ENCODE measurements at places on chromosomes 13 and 19. TPM values are rescaled to one million over a fixed set of nuclear protein-coding genes. Genes with fewer than 3 reads are reported as not detected.

The ZSCAN22 gene
- 3.5 TPM for total RNA-seq

DNA sequence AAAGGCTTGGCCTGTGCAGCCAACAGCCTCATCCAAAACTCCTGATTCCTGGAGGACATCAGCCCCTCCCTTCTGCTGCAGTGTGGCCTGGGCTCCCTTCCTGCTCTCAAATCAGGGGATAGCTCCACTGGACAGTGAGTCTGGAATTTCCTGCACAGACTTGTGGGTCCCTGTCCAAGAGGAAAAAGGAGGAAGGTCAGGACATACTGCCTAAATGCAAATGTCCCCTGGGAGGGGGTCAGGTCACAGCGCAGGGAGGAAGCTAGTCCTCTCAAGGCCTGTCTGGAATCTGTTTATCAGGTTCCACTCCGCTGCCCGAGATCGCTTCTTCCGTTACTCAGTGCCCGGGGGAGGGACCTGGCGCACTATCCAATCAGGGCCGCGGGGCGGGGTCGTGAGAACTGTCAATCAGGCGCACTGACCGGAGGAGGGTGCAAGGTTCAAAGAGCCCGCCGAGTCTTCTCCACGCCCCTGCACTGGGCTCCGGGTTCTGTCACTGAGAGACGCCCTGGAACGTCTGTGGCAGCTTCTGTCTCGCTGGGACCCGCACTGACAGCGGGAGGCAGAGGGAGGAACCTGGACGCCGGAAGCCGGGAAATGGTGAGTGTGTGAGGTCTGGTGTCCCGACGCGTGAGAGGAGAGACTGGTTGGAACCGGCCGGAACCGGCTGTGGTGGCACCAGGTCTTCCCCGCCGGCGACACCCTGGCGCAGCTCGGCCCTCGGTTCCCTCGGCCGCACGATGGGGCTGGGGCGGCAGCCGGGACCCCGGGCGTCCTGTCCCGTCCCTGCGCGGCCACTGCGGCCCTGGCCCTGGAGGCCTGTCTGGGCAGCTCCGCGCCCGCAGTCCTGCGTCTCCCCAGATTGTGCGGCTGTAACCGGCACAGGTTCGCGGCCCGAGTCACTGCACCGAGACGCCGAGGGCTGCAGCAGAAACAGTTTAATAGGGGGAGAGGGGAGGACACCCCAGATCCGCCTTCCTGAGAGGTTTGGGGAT, at the start of gene ZNF441:
Gene ZNF441 (plus strand): TSS at position 404 of the 995 bp plus-strand sequence. CDS start 194 bp downstream, at position 598.
- DNase-seq = peak; percentile 98

The TEX101 gene
- not detected for total RNA-seq

GRCh38 chr19:16581145-16581970, 9.1 kb upstream of the SLC35E1 start:
- peak; percentile 81 for DNase-seq

DNA sequence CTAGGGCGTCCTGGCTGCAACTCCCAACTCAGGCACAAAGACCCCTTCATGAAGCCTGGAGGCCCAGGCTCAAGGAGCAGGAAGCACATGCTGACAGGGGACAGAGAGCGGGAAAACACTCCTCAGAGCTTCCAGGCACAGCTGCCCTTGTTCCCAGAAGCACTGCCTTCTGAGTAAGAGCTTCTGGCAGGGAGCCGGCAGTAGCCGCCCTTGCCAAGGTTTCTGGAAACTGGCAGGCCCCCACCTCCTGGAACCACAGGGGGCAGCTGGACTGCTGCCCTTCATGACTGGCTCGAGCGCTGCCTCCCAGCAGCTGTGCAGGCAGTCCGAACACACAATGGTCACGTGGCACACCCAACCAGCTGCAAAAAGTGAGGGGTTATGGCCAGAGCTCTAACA, 33.6 kb upstream of the EPHX3 start:
- DNase-seq = peak; percentile 99

GRCh38 chr19:9966448-9966847, 30.1 kb upstream of the OLFM2 start:
- DNase-seq = no peak

The PROZ gene
- total RNA-seq = not detected

- DNase-seq = peak; percentile 96
These were observed 93.9 kb downstream of the TSHZ3 start for GRCh38 chr19:31255174-31255799.

Data from myocyte (in vitro differentiated cells).